ENCODE measurements at places on chromosomes 11 and 22.

DNA sequence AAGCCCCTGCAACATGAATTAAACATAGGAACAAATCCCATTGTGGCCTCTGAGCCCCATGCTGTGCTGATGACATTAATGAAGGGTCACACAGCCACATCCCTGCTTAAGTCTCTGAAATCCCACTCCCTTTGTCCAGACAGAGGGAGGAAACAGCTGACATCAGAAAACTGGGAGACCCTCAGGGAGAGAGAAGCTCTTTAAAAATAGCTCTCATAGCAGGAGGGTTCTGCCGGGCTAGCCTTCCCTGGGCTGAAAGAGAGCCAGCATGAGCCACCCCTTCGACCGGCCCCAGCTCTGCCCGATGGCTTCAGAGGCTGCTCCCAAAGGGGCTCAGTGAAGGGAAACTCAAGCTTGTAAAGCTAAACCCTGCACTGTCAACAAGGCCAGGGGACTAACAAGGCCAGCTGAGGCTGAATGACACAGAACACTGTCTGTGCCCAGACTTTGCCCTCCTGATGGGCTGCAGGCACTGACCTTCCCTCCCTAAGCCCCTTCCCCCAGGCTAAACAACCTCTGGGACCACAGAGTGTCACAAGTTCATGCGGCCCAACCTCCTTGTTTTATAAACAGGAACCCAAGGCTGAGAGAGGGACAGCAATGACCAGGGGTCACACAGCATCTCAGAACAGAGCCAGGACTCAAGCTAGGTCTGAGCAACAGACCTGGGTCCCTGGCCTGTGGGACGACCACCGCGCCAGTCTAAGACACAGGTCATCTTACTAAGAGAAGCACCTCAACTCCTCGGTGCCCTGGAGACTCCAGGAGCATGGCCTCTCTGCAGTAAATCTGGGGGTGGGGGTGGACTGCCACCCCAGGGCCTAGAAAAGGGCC is 163.8 kb downstream of the CHST1 start:
- DNase-seq, result no peak

DNA sequence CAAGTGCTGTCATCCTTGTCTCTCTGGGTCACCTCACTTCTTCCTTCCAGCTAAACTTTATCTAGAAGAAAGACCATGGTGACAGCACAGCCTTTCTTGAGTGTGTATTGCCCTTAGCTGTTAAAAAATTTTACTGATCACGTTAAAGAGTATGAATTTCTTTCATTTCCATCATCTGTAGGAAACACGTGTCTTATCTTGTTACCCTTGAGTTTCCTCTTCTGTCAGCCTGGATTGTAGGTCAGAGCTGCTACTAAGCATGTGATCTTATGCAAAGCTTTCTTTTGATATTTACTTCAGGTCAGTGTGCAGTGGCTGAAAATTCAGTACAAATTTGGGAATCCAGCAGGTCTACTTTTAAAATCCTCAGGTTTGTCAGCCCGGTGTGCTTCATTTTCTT is 512.2 kb upstream of the ARHGAP42 start:
- DNase-seq, result no peak

DNA sequence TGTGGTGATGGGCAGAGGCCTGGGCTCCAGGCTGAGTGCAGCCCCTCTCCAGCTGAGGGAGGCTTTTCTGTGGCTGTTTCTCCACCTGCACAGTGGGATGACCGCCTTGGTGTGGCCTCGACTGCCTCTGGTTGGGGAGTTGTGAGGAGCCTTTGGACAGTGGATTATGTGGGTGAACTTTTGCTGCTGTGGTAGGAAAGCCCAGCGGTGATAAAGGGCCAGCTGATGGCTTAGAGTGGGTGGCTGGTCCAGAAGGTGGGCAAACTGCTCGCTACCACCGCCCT is 1.4 kb upstream of the ESRRA start:
- DNase-seq, result no peak

DNA sequence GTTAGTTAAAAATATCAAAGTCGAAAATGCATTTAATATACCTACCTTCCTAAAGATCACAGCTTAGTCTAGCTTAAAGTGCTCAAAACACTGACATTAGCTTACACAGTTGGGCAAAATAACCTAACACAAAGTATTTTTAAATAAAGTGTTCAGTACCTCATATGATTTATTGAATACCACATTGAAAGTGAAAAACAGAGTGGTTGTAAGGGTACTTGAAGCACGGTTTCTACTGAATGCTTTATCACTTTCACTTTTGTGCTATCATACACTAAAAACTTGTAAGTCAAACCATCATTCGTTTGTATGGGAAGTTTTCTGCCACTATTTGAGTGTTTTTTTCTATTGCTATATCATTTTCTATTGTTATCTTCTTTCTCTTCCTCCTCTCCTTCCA is 36.6 kb downstream of the ZBTB44 start:
- DNase-seq, result no peak

DNA sequence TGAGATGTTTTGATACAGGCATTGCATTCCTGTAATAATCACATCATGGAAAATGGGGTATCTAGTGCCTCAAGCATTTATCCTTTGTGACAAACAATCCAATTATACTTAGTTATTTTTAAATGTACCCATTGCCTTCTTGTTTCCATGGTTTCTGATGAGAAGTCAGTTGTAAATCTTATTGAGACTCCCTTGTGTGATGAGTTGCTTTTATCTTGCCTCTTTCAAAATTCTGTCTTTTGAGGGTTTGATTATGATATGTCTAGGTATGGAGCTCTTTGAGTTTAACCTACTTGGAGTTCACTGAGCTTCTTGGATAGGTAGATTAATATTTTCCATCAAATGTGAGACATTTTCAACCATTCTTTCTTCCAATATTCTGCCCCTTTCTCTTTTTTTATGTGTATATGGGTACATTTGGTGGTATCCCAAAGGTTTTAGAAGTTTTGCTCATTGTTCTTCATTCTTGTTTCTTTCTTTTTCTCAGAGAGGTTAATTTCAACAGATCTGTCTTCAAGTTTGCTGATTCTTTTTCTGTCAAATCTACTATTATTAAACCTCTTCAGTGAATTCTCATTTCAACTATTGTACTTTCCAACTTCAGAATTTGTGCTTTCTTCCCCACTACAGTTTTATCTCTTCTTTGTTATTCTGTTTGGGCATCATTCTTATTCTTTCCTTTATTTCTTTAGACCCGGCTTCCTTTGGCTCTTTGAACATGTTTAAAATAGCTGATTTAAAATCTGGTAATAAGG is 13.7 kb downstream of the NAGA start:
- no peak for DNase-seq

DNA sequence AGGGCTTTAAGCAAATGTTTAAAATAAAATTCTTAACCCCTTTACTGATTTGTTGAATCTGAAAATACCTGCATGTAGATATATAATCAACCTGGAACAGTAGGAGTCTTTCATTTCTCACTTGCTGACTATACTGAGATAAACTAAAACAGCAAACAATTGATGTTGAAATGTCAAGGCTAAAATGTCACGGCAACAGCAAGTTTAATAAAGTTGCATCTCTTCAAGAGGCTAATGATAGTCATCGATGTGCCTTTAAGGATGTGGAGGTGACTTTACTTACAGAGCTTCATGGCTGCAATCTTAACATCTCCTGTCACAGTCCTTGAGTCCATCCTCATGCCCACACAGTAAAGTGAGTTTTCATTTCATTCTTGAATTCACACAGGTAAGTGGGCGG is 3.6 kb upstream of the PRRG4 start:
- DNase-seq, result no peak

DNA sequence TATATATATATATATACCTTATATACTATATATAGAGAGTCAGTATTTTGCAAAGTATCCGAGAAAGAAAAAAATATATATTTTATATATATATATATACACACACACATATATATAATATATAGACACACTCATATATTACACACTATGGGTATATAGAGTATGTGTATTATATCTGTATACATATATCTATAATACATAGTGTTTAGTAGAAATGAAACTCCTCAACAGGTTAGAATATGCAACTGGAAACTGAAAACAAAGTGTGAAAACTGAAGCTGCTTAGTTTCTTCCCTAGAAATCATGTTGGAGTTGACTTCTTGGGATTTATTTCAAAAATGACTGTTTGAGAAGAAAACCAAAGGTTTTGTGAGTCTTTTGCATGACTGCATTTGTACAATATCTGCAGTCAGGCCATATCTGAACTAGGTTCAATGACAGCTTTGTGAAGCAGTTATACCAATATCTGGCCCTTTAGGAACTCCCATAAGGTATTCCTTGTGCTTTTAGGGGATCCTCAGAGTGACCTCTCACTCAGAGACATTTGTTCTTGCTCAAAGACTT is 284.1 kb downstream of the CASP12 start:
- DNase-seq, result no peak

DNA sequence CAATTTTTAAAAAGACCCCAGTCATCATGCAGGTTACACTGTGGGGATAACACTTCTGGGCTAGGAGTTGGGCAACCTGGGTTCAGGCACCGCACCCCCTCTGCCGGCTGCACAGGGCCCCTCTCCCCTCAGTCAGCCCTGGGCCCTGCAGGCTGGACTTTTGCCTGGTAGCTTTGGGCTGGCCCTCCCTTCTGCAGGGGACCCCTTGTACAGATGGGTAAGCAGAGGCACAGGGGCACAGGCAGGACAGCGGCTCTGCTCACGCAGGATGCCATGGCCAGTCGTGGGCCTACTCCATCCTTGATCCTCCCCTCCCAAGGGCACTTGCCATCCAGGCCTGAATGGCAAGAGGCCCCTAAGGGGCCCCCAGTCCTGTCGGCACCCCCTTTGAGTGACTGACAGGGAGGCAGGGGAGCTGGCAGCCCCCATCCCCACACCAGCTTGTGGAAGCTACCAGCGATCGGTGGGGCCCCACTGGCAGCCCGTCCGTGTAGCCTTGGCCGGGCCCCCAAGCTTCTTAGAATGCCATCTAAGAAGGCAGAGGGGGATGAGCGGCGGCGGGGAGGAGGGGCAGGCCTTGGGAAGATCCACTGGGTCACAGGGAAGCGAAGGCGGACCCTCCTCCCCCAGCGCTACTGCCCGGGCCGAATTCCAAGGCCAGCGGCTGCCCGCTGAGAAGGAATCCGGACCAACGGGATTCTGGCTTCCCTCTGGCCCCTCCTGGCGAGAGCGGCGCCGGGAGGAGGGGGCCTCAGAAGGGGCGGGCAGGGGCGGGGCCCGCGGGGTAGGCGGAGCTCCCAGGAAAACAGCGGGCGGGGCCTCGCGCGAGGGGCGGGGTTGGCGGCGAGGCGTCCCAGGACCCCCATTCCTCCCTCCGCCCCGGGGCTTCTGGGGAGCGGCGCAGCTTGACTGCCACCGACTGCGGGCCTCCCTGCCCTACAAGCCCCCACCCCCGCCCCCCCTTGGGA is 6.8 kb upstream of the CHKA start:
- DNase-seq, result no peak

DNA sequence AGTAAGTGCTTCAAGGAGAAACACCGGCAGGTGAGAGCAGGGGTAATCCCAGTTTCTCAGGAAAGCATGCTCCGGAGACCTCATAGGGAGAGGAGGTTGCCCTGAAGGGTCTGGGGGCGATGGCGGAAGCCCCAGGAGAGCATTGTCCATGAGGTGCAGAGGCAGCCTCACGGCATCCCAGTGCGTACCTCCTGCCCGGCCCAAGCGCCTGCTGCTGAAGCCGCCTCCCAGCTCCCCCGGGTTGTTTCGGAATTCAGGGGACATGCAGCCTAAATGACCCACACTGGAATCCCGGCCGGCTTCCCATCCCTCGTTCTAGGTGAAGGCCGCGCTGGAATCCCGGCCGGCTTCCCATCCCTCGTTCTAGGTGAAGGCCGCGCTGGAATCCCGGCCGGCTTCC is 2.7 kb downstream of the ZBED4 start:
- no peak for DNase-seq

GRCh38 chr11:66910016-66910415 is 48.2 kb downstream of the PC start:
- no peak for DNase-seq

DNA sequence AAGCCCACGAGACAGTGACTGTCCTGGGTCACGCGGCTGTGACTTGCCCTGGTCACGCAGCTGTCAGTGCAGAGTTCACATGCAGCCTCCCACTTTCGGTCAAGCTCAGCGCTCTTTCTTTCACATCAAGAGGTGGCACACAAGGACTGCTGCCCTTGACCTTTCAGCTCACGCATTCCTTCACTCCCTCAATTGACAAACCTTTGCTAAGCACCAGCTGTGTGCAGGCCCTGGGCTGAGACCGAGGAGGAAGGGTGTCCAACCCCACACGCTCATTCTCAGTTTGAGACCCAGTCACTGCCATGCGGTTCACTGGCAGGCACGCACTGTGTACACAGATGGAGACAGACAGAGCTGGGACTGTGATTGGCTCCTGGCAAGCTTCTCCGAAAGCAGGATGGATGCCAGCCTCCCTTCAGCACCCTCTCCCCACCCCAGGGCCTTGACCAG is 70.3 kb downstream of the SCUBE1 start:
- DNase-seq, result no peak
